Body of pancreas (tissue), 4 donors: ENCODE measurements at places on chromosomes 16 and 17. TPM values are rescaled to one million over a fixed set of nuclear protein-coding genes. Genes with fewer than 3 reads are reported as not detected.
A peak's percentile ranks its signal among the peaks of the same experiment; 100 is the strongest.

GRCh38 chr17:44887971-44888954 lies 11.0 kb downstream of the EFTUD2 start:
- no peak for DNase-seq

- DNase-seq, result no peak
These were observed 63.5 kb downstream of the PRKCA start for GRCh38 chr17:66365903-66366302.

- DNase-seq, result no peak
These were observed 106.5 kb upstream of the METRNL start for GRCh38 chr17:82972836-82973372.

DNA sequence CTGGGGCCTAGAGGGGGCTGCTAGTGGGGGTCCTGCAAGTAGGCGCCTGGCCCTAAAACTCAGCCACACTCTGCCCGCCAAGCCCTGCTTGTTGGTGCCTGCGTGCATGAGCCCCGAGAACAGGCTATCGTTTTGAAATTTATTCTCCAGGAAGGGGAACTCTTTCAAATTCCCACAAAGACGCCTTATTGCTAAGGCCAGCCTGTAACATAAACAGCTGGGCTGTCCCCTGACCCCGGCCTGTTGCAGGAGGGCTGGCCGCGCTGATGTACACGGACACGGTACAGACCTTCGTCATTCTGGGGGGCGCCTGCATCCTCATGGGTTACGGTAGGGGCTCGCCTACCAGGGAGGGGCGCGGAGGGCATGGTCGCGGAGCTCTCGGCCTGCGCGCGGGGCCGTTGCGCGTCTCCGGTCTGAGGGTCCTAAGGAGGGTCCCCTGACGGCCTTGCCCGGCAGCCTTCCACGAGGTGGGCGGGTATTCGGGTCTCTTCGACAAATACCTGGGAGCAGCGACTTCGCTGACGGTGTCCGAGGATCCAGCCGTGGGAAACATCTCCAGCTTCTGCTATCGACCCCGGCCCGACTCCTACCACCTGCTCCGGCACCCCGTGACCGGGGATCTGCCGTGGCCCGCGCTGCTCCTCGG lies 4.3 kb downstream of the SLC5A2 start:
- DNase-seq, result no peak

DNA sequence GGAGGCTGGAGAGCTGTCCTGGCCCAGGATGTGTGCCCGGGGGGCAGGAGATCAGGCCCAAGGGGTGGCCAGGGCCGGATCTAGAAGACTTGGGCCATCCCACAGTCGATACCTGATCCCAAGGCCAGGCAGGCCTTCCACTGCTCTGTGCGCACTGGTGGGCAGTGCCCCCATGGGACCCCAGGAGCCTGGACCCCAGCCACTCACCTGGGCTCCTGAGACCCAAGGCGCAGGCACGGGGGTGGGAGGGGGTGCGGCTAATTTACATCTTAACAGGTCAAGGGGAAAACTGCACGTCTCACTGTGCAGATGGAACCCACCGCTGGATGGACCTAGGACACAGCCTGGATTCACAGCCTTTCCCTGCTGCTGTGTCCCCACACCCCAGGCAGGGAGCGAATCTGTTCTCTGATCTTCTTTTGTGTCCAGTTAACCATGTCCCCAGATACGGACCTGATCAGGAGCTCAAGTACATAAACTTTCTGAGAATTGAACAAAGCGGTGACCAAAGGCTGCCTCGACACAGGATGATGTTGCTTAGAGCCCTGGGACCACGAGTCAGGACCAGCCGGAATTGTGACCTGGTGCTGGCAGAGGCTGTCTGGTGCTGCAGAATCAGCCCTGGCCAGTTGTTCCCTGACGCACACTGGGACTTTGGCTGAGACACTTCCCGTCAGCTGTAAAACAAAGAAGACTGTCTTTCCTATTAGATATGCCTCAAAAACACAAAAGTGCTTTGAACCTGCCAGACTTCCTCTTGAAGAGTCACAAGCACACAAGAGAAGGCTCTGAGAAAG lies 60.6 kb downstream of the TNFRSF13B start:
- no peak for DNase-seq

- no peak for DNase-seq
These were observed 137.5 kb downstream of the ZFHX3 start for GRCh38 chr16:72910381-72910780.

DNA sequence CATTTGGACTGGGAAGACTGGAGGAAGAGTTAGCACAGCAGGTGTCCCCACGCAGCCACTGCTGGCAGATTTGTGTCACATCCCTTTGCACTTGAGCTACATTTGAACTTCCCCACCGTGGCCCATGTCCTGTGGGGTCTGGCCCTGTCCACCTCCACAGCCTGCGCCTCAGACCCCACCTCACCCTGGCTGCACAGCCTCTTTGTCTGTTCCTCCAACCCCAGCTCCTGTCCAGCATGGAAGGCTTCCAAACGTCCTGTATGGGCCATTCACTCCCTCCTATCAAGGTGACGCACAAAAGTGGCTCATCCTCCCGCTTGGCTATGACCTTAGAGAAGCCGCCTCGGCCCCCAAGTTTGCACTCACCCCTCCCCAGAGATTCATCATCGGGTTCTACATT lies 200.6 kb downstream of the FOXL1 start:
- no peak for DNase-seq

- no peak for DNase-seq
These were observed 109.6 kb downstream of the KCNJ2 start for GRCh38 chr17:70278844-70279462.

- DNase-seq, result no peak
These were observed 1.2 kb downstream of the CPD start for GRCh38 chr17:30379903-30380381.

GRCh38 chr17:7515911-7516610 lies 31.9 kb downstream of the POLR2A start:
- DNase-seq, result no peak

GRCh38 chr17:48175692-48176470 lies 68.3 kb downstream of the SNX11 start:
- DNase-seq, result no peak

DNA sequence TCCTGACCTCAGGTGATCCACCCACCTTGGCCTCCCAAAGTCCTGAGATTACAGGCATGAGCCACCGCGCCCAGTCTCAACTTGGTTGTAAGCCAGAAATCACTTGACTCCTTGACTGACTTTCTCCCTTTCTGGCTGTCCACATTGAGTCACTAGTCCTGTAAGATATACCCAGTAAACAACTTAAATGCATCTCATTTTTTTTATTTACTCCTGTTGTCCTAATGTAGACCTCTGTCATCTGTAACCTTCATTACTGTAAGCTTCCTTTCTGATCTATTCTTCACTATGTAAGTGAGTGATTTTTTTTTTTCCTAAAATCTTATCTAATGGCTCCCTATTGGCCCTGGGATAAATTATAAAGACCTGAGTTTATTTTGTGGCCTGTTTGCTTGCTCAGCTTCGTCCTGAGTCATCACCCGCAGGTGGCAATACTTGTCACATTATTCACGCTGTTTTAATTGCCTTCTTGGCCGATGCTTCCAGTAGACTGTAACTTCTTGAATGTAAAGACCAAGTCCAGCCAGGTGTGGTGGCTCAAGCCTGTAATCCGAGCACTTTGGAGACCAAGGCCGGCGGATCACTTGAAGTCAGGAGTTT lies 41.0 kb downstream of the PAFAH1B1 start:
- DNase-seq, result no peak

DNA sequence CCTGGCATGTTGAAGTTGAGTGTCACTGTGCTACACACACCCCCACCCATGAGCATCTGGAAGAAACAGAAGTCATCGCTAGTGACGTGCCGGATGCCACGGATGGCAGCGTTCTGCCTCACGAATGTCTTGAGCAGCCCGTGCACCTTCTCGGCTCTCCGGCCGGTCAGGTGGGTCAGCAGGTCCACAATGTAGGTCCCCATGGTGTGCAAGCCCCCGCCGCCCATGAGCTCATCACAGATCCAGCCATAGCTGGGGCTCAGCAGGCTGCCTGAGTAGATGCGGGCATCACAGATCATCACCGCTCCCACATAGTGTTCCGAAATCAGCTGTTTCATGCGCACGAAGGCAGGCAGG lies 8.9 kb downstream of the C16orf86 start:
- no peak for DNase-seq

- no peak for DNase-seq
These were observed 36.7 kb downstream of the SPAG9 start for GRCh38 chr17:51083981-51084380.

- DNase-seq, result no peak
These were observed 93.0 kb downstream of the RAP1GAP2 start for GRCh38 chr17:2889256-2889655.

DNA sequence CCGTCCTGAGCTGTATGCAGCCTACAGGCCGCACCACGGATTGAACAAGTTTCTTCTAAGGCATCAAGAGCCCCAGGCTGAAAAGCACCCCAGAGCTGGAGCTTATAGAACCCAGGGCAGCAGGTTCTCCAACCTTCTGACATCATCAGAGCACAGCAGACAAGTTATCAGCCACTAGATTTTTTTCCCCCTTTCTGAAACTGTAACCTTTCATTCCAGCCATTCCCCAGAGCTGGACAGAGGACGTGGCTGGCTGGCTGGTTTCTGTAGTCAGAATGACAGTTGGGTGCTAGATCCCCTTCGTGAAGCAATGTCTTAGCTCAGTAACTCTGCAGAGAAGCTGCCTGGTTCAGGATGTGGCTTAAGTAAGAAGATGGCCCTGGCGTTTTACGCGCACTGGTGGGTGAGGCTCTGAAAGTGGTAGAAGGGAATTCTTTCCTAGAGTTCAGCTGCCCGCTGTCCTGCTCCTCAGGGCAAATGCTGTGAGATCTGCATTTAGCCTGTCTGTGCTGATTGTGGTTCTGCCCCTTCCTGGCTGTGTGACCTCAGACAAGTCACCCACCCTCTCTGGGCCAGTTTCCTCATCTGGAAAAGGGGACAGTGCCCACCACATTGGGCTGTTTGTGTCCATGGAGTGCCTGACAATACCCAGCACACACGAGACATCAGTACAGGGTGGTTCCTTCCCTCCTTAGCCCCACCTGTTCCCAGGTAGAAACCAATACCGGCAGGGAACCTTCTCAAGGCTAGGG lies 9.1 kb downstream of the DEXI start:
- DNase-seq, result no peak

DNA sequence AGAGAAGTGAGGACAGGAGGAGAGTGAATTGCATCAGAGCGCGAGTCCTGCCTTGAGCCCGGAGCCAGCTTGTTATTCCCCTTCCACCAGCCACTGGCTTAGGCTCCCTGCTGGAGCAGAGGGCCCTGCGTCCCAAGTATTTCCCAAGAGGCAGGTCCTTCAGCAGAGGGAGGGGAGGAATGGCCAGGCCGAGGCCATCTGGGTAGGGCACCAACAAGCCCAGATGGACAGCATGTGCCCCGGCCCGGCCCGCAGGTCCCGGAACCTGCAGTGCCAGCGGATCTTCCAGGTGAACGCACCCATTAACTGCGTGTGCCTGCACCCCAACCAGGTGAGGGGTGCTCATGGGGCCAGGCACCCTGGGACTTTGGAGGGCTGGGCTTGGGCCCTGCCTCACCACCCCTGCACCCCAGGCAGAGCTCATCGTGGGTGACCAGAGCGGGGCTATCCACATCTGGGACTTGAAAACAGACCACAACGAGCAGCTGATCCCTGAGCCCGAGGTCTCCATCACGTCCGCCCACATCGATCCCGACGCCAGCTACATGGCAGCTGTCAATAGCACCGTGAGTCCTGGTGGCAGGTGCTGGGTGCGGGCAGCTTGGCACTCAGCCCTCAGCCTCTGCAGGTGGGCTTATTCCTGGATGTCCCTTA lies 1.7 kb downstream of the MLST8 start:
- no peak for DNase-seq

DNA sequence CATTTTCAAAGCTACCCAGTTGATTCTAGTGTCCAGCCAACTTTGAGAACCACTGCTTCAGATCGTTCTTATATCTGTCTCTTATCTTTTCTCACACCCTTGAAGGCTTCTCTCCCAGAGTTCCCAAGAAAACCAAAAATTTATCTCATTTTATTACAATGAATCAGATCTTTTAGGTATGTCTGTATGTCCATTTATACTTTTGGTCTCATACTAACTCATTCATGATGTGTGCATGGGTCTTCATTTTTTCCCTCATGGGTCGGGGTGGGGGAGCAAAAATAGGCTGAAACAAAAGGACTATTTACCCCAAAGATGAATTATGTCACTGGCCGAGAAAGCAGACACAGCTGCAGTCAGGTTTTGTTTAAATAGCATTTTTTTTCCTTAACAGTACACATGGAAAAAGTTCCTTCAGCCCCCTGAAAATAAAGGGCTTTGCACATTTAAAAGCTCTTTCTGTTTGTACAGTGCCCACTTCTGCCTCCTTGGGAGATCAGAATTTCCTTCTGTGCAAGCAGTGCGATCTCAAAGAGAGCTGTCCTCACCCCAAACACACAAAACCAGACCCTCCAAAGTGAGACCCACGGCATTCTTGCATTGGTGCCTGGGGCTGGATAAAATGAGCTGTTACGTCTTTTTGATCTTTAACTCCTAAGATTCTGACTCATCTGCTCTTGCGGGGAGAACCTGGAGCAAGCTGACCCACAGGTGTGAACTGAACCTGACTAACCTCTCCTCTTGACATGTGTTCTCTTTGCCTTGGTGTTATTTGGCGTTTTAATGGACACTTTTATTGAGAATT lies 251.2 kb upstream of the ELAC2 start:
- DNase-seq, result no peak

DNA sequence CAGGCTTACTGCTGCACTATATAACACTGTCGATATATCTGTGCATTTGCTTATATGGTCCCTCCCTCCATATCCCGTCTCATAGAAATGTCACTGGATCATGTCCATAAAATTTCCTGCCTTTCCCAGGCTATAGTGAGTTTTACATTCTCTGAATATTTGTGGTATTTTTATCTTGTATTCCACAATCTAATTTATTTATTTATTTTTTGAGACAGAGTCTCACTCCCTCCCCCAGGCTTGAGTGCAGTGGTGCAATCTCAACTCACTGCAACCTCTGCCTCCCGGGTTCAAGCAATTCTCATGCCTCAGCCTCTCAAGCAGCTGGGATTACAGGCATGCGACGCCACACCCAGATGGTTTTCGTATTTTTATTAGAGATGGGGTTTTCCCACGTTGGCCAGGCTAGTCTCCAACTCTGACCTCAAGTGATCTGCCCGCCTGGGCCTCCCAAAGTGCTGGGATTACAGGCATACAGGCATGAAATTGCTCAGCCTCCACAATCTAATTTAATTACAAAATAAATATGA lies 12.9 kb downstream of the TRIM37 start:
- DNase-seq, result peak; percentile 14

GRCh38 chr17:32445074-32445415 lies 735 bp downstream of the PSMD11 start:
- DNase-seq, result no peak

DNA sequence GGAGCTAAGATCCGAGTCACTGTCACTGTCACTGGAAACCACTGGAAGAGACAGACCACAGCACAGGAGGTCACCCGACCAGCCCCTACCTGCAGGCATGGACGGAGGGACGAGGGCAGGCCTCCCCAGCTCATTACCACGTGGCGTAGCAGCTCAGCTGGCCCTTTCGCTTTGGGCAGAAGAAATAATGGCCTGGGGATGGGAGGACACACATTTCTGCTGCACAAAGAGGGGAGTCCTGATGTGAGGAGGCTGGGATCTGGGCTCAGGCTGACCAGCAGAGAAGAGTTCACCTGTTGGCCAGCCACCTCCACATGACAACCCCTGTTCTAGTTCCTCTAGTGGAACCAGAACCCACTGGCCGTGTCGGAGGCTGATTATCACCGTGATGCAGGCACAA lies 38.2 kb upstream of the DOC2B start:
- peak; percentile 7 for DNase-seq

KRT20 gene
- not detected for total RNA-seq

DPEP2 gene
- total RNA-seq, result 1.3 TPM

WSCD1 gene
- total RNA-seq, result 3.0 TPM

MT1M gene
- 112 TPM for total RNA-seq

OR3A2 gene
- not detected for total RNA-seq

MYO15B gene
- total RNA-seq, result 183 TPM

COX6A2 gene
- not detected for total RNA-seq
